Hippocampal formation (tissue), 2 donors: ENCODE measurements at places on chromosomes 2 and 18.

DNA sequence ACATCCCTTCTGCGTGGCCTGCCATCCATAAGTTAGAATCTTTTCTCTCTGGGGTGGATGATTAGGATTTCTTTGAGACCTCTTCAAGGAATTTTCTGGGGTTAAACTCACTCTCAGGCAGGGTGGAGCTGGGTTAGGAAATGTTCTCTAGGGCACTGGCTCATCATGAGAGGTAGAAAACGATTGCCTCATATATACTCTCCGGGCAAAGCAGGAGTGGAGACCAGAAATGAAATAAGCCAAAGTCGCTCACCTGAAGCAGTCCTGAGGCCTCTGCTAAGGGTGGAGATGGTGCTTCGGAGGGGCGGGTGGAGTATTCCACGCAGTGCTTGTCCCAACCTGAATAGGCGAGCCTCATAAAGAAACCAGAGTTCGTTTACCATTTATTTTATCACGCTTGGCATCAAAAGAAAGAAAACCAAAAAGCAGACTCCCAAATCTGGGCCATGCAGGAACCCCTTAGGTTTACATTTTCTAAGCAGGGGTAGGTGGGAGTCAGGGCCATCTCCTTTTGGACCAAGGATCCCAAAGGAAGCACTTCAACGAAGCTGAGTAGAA lies 249.3 kb upstream of the MEIS1 start:
- no peak for DNase-seq

DNA sequence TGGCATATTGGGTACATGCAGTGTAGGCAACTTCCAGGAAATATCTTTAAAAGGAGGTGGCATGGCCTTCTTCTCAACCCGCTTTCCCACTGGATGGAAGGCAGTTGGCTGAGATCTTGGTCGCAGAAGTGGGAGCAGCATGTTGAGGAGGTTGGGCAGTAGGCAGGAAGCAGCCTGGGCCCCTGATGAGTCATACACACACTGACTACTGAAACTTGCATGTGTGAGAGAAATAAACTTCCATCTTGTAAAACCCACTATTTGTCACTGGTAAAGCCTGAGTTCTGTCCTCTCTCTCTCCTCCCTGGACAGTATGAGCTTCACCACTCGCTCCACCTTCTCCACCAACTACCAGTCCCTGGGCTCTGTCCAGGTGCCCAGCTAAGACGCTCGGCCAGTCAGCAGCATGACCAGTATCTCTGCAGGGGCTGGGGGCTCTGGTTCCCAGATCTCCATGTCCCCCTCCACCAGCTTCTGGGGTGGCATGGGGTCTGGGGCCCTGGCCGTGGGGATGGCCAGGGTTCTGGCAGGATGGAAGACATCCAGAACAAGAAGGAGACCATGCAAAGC lies 233.8 kb upstream of the SPRED2 start:
- no peak for DNase-seq

DNA sequence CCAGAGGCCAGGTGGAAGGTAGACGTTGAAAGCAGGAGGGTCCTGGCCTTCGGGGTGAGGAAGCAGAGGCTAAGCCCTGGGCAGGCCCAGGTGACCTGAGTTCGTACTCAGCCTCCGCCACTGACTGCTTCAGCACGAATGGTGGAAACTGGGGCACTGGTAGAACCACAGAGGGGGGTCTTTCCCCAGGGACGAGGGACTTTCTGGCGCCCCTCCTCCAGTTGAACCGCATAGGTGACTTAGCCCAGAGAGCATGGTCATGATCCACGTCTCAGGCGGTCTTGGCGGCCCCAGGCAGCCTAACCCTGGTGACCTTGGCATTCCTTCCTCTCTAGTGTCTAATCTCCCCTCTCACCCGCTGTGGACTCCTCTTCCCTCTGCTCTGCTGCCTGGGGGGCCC lies 30.2 kb downstream of the INHBB start:
- DNase-seq, result no peak

GRCh38 chr2:20361893-20362292 lies 11.2 kb upstream of the PUM2 start:
- no peak for DNase-seq

- DNase-seq, result peak; percentile 57
Observed at GRCh38 chr18:48022531-48023329, 92.3 kb upstream of the SMAD2 start.

DNA sequence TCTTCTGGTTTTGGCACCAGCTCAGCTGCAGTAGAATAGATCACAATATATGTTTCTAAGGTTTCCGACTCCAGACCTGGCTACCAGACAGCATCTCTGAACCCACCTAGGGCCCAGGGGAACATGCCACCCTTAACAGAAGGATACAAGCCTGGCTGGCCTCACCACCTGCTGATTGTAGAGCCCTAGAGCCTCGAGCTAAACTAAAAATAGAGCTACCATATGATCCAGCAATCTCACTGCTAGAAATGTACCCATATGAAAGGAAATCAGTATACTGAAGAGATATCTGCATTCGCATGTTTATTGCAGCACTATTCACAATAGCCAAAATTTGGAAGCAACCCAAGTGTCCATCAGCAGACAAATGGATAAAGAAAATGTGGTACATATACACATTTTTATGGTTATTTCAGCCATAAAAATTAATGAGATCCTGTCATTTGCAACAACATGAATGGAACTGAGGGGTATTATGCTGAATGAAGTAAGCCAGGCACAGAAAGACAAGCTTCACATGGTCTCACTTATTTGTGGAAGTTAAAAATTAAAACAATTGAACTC lies 242.4 kb upstream of the SLC39A10 start:
- no peak for DNase-seq

DNA sequence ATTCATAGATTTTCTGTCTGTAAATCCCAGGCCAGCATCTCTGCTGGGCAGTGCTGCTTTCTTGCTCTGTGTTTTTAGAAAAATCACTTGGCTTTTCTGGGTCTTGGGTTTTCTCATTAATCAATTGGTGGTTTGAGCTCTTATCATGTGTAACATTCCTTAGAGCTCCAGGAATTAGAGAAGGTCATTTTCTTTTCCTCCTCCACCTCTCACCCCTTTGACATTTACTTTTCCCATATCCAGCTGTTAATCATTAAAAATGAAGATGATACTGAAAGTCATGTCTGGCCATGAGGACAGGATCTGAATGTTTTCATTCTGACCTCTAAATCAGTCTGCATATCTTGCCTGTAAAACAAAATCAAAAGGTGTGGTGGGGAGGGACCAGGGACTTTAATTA lies 111.0 kb downstream of the LRRTM1 start:
- DNase-seq, result no peak

- DNase-seq, result no peak
Observed at GRCh38 chr2:150716186-150716585, 228.7 kb upstream of the RND3 start.

DNA sequence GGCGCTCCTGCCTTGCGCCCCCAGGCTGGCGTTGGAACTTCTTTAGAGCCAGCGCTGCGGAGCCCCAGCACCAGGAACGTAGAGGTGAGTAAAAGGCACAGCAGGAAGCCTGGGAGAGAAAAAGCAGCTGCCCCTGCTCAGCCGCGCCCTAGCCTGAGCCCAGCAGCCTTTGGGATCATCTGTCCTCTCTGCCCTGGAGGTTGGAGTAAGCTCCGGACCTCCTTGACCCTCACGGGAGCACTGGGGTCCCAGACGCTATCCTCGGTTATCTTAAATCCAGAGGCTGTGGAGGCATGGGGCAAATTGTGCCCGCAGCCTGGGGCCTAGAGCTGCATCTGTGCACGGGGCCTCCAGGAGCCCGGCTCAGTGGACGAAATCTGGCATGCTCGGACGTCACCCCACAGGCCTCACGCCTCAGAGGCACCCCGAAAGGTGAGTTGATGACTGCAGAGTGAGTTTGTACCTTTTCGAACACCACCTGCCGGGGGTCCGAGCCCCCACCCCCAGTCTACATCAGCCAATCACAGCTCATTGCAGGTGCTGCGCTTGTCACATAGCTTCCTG lies 1.6 kb upstream of the SLC66A2 start:
- DNase-seq, result no peak

DNA sequence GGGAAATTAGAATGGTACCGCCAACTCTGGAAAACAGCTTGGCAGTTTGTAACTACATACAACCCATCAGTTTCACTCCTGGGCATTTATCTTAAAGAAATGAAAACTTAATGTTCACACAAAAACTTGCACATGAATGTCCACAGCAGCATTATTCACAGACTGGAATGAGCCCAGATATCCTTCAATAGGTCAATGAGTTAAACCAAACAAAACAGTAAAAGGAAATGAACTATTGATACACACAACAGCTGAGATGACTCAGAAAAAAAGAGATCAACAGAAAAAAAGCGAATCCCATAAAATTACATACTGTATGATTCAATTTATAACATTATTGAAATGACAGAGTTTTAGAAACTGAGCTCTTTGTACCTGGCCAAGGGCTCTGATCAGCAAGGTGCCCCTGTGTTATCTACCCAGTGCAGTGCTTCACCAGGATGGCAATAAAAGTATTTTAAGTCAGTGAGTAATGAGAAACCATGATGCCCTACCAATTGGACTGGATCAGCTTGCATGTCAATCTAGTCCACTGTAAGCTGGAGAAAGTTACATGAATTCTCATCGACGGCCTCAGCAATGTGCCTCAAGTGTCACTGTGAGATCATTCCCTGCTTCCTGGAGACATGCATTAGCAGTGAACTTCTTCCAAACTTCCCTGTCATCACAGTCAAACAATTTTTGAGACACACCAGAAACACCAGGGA lies 21.9 kb downstream of the TMEM237 start:
- no peak for DNase-seq

GRCh38 chr2:130740671-130741070 lies 11.8 kb downstream of the GPR148 start:
- no peak for DNase-seq

DNA sequence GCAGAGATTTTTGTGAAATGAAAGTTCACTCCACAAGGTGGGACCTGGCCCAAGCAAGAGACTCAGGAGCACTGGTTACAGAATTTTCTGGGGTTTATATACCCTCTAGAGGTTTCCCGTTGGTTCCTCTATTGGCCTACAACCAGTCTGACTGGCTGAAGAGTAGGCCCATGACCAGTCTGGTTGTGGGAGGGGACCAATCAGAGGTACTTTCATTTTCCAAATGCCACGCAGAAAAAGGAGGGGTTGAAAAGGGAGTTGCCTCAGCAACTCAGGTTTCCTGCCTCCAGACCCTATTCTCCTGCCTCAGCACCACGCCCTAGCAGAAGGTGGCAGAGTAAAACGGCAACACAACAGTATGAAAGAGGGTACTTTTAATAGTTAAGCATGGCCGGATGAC lies 98.4 kb downstream of the COLEC12 start:
- DNase-seq, result no peak

DNA sequence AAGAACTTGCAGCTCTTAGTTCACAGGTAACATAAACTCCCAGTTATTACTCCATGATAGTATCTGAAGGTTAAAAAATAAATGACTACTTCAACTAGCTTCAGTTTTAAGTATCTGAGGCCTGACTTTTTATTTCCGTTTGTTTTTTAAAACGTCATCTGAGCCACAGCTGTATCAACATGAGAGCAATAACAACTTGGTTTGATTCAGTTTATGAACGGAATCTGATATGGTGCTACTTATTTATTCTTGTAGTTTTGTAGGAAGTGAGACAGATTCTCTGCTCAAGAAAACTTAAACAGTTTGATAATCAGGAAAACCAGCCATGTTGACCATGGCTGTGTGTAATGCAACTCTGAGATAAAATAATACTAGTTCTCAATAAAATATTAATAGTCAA lies 34.9 kb downstream of the NAB1 start:
- DNase-seq, result no peak

DNA sequence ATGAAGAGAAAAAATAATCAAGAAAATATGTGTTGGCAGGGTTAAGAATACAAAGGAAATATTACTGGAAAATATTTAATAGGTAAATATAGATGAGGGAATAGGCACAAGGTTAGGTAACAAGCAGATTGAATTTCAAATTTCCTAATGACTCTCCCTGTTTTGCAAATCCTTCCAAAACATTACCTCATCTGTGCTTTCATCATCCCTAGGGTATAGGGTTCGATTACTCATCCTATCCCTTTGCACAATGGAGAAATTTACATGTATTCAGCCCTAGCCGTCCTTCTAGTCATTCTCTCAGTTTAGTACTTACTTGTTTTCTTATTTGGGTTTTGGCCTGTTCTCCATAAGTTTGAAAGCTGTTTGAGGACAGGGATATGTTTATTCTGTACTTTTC lies 864.6 kb upstream of the FSHR start:
- no peak for DNase-seq

DNA sequence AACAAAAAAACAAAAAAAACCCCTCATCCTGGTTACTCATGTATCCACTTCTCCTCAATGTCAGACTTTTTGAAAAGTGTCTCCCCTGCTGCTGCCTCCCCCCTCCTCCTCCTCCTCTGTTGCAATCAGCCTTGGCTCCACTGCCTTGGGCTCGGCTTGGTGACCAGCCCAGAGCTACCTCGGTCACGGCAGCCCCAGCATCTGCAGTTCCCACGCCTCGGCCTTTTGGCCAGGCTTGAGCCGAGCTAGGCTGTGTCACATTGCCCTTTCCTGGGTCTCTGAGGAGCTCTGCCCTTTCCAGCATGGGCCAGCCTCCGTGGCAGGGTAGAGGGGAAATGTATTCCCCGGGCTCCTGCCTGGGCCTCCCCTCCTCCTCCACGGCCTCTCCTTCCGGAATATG lies 22.7 kb upstream of the INHBB start:
- DNase-seq, result no peak

DNA sequence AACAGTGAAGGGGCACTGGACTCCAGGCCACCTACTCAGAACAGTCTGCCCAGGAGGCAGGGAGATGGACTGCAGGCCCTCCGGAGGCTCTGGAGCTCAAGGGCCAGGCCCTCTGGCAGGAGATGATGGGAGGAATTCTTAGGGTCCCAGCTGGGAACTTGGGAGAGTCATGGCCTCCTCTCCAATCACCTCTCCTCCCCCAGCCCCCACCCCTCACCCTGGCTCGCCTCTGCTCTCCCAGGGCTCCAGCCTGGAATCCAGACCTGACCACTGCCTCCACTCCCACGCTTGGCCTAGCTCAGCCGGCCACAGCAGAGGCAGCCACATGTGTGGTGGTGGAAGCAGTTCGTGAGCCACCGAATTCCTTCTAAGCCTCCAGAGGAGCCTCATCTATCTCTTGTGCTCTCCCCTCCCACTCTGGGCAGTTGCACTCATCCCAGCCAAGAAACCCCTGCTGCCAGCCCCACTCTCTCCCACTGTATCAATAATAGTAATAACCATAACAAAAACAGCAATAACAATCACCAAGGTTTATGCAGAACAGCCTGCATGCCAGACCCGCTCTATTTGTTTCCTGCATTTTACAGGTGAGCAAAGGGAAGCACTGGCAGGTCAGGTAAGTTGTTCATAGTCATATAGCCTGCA lies 67.4 kb downstream of the TNS1 start:
- no peak for DNase-seq
